Left ventricle myocardium inferior (tissue), 1 donor: ENCODE measurements at places on chromosomes 2 and 18. TPM values are rescaled to one million over a fixed set of nuclear protein-coding genes. Genes with fewer than 3 reads are reported as not detected.

- no peak for DNase-seq
Observed at GRCh38 chr2:223541546-223541945, 60.6 kb downstream of the SCG2 start.

DNA sequence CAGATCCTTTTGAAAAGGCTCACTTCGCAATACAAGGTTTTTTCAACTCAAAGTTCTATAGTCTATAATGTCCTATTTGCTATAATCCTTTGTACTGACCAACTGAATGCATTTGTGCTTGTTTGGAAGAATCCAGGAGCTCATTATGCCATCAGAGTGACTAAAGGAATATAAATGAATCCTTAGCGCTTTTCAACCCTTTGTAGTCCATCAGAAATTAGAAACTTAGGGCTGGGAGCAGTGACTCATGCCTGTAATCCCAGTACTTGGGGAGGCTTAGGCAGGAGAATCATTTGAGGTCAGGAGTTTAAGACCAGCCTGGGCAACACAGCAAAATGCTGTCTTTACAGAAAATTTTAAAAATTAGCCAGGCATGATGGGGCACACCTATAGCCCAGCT, 330.2 kb upstream of the CHAC2 start:
- DNase-seq, result no peak

- DNase-seq, result peak; percentile 16
Observed at GRCh38 chr18:44325903-44326635, 354.6 kb upstream of the SETBP1 start.

- DNase-seq, result no peak
Observed at GRCh38 chr2:14322306-14322705, 310.2 kb upstream of the LRATD1 start.

DNA sequence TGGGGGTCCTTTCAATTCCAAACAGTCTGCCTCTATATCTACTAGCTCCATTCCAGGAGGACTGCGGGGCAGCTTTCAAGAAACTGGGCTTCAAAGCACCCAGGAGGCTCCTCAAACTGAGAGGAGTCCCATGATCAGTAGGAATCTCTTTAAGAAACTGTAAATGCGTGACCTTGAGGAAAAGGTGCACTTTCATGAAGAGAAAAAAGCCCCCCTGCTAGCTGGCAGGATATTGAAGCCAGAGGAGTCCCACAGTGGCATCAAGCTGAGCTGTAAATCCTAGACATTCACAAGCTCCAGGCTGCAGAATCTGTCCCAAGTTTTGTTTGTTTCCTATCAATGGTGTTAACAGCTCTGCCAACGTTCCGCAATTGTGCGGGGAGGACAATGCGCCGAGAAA, 790.1 kb downstream of the SLC4A3 start:
- no peak for DNase-seq

HOXD3 gene
- not detected for total RNA-seq

- no peak for DNase-seq
Observed at GRCh38 chr2:232027530-232027929, 66.0 kb downstream of the DIS3L2 start.

- no peak for DNase-seq
Observed at GRCh38 chr2:165857876-165858275, 63.8 kb upstream of the GALNT3 start.

GRCh38 chr18:58224425-58224750, 180.4 kb downstream of the NEDD4L start:
- no peak for DNase-seq

- peak; percentile 18 for DNase-seq
Observed at GRCh38 chr2:206443735-206444527, 599 bp downstream of the ADAM23 start.

DQX1 gene
- 0.11 TPM for total RNA-seq

GRCh38 chr18:22872900-22873537, 60.1 kb upstream of the RBBP8 start:
- DNase-seq, result no peak

- DNase-seq, result no peak
Observed at GRCh38 chr2:3728104-3729054, 25.0 kb downstream of the DCDC2C start.

SPATA3 gene
- total RNA-seq, result not detected

VWC2L gene
- total RNA-seq, result not detected

DNA sequence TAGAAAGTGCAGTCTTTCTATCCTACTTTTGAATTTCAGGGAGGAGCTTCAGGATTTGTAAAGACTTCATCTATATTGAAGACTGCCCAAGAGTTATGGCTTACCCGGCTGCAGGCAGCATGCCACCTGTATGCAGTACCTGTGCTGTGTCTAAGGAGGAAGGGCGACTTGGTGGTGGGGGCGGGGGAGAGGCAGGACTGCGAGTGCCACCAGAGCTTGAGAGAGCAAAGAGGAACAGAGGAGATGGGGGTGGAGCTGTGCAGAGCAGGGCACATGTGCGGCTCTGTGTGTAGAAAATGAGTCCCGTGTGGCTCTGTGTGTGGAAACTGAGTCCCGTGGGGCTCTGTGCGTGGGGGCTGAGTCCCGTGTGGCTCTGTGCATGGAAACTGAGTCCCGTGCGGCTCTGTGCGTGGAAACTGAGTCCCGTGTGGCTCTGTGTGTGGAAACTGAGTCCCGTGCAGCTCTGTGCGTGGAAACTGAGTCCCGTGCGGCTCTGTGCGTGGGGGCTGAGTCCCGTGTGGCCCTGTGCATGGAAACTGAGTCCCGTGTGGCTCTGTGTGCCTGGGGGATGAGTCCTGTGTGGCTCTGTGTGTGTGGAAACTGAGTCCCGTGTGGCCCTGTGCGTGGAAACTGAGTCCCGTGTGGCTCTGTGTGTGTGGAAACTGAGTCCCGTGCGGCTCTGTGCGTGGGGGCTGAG, 43.2 kb downstream of the LDLRAD4 start:
- no peak for DNase-seq

DNA sequence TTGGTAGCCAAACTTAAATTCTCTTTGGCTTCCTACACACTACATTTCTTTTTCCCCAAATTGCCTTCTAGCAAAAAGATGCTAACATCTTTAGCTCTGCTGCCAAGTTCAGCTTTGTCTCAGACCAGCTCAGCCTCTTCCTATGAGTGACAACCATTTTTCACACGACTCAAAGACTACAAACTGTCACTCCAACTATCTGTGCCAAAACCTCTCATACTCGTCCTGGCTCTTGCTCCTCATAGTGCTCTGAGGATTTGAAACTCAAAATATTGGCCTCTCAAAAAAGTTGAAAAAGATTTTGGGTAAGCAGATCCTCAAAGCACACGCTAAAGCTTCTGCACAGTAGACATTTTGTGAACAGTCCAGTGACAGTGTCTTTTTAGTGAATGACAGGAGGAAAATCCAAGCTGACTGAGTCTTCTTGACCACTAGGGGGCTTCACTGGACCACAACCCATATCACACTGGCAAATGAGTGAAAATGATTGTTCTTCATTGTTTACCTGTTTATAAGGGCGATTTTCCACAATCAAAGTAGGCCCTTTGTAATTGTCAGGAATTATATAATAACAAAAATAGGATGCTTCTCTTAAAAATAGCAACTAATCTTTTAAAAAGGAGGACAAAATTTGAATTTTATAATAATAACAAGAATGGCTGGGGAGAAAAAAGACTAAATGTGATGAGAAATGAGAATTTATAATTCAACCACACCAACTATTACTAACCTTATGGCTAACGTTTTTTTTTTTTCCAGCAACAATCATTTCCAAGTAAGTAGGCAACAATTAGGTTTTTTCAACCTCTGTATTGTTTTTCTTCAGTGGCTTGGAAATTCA, 85.5 kb upstream of the PGAP1 start:
- no peak for DNase-seq

DNA sequence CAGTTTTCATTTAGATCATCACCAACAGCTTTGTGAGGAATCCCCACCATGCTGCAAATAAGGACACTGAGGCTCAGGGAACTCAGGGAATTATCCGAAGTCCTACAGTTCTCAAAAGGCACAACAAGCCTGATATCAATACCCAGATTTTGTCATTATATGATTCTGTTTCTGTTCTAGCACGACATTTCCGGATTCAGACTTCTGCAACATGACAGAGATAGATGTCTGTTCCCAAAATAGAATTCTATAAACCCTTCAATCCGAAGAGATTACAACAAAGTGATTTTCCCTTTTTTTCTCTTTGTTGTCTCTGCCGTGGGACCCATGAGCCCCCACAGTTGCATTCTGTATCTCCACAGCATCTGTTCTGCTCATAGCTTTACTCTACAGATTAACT, 72.0 kb downstream of the DOCK10 start:
- no peak for DNase-seq

CRYGD gene
- not detected for total RNA-seq

ZRANB3 gene
- total RNA-seq, result 1.4 TPM

DNA sequence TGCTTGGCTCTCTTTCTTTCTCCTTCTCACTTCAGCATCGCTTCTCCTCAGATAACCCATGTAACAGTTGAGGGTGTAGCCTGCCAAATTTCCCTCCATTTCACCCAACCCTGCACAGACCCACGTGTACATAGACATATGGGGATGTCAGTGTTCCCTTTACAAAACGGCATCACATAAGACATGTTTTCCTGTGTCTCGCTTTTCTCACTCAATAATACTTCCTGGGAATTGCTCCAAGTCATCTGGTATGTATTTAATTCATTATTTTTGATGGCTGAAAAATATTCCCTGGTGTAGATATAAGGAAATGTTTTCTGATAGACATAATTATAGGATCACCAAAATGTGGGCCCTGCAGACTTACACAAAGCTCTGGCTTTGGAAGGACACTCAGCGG, 176.8 kb downstream of the LOXHD1 start:
- DNase-seq, result no peak

CD28 gene
- total RNA-seq, result 0.77 TPM

DNA sequence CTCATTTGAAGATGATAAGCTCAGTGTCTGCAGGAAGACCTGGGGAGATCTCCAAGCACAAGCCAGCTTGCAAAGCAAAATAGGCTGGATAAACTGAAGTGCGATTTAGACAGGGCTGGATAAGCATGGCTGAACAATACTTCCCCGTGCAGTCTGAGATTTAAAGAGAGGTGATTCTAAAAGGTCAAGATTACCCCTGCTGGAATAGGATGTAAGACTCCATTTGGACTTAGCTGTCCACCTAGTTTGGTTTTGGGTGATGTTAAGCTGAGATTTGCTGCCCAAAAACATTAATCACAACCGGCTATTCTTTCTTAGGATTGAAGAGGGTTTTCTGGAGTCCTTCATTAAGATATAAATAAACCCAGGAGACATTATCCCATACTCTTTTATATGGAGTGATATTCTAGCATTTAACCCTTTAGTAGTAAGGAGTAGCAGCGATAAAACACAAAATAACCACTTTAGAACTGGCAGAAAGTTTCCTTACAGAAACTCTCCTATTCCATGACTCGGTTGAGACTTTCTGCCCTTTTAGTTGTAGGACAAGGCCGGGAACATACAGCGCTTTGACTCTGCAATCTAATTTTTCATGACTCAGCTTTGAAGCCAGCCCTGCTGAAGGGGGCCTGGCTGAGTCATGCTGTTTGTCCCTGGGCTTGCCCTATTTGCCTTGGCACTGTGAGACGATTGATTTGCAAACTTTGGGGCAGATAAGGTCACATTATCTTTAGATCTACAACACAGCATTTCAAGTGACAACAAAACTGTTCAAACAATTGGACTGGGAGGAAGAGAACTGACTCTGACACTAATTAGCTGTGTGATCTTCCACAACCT, 238.2 kb downstream of the GCA start:
- no peak for DNase-seq

GRCh38 chr2:134892282-134893035, 26.2 kb upstream of the CCNT2 start:
- no peak for DNase-seq

CPLX4 gene
- not detected for total RNA-seq

TEKT4 gene
- total RNA-seq, result not detected

SAG gene
- total RNA-seq, result not detected

DNA sequence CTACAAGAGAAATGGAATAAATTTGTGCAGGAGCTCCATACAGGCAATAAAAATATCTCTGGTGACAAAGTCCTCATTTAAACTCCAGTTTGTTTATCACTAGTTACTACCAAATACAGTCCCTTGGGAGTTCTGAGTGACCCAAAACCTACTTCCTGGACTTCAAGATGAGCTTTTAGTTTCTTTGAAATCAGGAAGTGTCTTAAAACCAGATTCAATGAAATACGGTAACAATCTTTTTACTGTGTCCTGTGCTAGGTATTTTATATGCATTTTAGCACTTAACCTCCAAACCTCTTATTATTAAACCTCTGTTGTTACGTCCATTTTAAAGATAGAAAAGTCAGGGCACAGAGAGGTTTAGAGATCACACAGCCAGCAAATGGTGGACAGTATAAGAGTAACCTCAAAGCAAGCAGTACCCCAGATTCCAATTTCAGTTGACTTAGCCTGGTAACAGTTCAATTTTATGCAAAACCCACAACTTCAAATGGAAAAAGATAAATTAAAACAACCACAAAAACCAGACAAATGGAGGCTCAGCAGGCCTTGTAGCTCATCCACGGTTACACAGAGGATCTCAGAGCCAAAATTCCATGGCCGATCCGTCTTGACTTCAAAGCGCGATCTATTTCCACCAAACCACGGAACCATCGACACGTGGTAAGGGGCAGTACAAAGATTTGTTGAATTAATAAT, 1.3 kb upstream of the KCMF1 start:
- DNase-seq, result no peak

CDK5R2 gene
- total RNA-seq, result not detected

- peak; percentile 84 for DNase-seq
Observed at GRCh38 chr2:85768713-85769112, 14.9 kb downstream of the ATOH8 start.

- DNase-seq, result peak; percentile 92
Observed at GRCh38 chr2:24123195-24123921, at the start of the genes FAM228B and PFN4. FAM228B (plus strand) TSS chr2:24123469; CDS start chr2:24124362, 893 bp downstream. PFN4 (minus strand) TSS chr2:24123334; CDS start chr2:24122535, 799 bp downstream.

DNA sequence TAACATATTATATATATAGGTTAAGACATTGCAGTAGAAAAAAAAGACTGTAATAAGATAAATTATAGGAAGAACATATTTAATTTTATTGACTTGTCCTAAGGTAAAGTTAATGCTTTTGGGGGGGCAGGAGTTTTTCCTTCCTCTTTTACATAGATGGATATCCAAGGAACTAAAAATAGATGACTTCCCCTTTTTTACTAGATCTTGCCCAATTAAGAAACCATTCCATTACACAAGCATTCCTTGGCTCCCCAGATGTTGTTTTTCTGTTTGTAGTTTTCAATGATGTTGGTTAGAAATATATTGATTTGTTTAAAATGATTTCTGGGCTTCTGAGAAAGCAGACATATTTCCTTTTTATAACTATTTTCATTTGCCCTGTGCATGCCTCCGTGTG, 22.4 kb upstream of the PMAIP1 start:
- no peak for DNase-seq

GRCh38 chr2:23578964-23579671, 194.1 kb downstream of the KLHL29 start:
- no peak for DNase-seq
